ENCODE measurements at places on chromosomes 6 and 20.

GRCh38 chr6:19873031-19873430 lies 35.9 kb downstream of the ID4 start:
- no peak for DNase-seq

DNA sequence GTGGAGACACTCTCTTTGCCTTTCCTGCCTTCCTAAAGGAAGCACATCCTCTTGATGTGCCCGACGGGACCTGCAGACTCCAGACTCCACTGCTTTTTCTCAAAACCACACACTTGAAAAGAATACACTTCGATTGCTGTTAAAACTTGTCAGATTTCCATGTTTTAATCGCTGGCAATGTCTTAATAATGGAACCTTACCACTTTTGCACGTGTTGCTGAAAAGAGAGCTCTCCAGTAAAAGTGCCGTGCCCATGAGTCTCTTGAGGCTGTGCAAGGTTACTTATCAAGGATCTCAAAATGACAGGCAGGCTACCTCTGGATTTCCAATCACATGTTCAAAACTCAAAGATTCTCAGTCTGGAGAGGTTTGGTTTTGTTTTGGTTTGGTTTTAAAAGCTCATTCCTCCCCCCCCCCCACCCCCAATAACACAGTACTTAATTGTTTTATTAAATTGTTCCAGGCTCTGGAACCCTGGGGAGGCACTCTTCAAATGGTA lies 12.0 kb upstream of the TFAP2A start:
- DNase-seq: no peak

DNA sequence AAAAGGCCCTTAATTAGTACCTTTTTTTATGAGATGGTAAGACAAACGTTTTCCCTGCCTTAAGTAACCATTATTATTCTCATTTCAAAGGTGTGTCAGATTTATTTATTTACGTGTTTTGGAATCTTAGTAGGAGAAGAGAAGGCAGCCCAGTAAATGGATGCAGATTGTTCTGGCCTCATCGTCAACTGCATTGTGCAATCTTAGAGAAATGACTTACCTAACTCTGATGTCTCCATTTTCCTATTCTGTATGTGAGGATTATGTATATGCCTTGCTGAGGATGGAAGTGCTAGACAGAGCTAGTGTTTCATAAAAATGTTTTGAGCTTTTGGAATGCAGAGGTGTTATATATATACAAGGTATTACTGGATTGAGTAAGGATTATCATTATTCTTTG lies 97.0 kb upstream of the JAG1 start:
- no peak for DNase-seq

- no peak for DNase-seq
These were observed 224.4 kb downstream of the UST start for GRCh38 chr6:148971031-148971927.

DNA sequence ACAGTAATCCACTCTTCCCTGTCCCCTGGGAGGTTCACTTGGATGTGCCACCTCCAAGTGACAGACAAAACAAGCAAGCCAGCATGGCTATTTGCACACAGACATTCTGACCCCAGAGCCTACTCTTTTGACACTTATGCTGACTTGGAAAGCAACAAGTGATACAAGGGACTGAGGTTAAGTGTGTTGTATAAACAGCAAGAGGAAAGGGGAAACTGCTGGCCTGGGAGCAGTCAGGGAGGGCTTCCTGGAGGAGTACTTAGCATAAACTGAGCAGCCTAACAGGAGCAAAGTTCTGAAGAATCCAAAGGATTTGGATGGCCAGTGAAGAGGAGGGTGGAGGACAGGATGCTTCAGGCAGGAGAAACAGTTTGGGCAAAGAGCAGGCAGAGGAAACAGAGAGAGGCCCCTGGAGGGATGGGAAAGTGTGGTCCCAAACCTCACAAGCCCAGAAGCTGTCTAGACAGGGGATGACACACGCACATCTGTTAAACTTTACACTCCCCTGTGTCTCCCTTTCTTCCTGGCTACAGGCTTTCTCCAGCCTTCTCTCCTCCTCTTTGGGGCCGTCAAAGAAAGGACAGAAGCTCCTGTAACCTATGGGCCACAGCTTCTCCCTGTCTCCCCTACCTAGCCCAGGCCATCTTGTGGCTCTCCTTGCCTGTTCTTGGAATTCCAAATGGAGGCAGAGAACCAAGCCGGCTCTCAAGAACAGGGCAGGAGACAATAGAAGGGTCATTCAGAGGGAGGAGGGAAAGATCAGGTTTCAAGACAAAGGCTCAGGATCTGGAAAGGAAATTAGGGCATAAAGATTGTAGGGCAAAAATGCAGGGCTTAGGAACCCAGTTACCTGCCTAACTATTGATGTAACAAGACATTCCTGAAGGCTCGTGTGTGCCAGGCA lies 19.3 kb downstream of the SULF2 start:
- no peak for DNase-seq

DNA sequence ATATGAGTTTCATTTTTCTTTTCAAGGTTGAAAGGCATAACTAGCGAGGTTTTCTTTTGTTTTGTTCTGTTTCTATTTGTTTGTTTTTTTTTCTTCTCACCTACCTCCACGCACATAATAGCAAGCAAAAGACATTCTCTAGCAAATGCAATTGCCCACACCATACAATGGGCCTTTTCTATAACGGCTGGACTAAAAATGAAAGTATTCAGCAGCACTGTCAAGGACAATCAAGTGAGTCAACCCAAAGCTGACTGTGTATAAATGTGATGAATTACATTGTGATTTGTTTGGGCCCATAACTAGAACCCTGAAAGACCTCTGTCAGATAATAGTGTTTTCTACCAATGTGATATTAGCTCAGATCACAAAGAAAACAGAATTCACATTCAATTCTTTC lies 496.7 kb downstream of the RNF144B start:
- no peak for DNase-seq

DNA sequence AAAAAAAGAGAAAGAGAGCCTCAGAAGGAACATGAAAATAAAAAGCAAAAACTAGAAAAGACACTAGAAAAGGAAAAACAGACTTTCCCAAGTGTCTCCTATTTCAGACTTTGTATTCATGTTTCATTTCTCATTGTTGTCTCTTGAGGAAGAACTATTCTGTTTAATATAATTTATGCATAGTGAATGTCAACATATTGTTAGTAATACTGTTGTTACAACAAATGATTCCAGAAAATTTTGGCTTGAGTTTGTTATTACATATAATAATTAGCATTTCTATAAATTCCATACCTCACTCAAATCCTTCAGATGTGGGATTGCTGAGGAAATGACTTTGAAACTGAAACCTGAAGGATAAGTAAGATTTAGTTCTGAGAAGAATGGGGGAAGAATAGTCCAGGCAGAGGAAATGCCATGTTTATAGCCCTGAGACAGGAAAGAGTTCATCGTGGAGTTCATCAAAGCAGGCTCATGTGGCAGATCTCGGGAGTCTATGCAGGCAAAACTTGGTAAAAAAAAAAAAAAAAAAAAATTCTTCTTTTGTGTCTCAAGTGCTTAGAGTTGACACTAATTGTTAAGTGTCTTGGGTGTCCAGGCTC lies 53.1 kb upstream of the EIF2S2 start:
- no peak for DNase-seq

DNA sequence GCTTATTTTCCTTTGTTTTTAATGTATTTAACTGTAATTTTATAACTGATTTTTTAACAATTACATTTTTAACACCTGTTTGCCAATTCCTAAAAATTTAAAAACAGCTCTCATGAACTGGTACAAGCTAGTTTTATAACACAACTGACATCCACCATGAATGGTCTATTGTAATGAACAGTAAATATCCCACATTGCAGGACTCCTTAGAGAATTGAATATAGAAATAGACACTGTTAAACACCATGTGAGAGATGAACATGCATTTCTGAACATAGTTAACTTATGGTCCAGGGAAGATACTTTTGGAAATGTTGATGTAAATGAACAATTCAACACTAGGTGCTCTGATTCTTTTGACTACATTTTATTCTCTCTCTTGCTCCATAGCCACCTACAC lies 195.1 kb upstream of the GMDS start:
- DNase-seq: no peak

DNA sequence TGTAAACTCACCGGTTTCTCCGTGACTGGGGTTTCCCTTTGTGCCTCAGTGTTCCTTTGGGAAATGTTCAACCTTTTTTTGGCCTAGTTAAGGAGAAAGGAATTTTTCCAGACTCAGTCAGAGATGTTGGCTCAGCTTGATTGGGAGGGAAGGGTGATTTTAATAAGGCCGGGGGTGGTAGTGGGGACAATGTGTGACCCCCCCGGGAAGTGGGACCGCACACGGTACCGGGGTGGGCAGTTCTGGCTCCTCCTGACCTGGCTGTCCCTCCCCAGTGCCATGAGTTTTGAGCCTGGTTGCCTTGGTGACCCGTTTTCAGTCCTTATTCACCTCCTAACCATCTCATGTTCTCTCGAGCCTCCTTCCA lies 132.7 kb downstream of the SNX5 start:
- no peak for DNase-seq

DNA sequence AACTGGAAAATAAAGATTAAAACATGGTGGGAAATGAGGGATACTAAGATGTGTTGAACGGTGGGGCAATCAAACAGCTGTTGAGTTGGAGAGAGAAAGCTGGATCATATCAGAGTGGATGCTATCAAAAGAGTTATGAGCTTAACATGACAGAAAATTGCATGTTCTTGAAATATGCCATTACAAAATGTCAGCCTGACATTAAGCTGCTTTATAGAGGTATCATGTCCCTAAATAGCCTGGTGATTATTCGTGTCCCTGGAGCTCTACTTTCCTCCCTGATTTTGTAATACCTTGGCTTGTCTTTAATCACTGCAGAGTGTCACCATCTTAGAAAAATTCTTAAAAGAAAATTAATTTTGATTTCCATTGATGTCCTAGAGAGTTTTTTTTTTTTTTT lies 223.1 kb downstream of the PHF3 start:
- DNase-seq: no peak

GRCh38 chr6:37607944-37608343 lies 89.7 kb downstream of the MDGA1 start:
- DNase-seq: no peak

DNA sequence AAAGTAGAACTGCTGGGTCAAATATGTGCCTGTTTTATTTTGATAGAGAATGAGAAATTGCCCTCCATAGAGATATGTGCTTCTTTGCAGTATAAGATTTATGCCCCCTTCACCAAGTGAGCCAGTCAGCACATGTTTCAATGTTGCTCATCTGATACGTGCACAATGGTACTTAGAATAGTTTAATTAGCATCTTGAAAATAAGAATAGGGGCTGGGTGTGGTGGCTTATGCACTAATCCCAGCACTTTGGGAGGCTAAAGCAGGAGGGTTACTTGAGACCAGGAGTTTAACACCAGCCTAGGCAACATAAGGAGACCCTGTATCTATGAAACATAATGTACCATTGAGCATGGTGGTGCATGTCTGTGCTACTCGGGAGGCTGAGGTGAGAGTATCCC lies 20.3 kb upstream of the C20orf204 start:
- DNase-seq: no peak

GRCh38 chr20:36521526-36521925 lies 19.8 kb upstream of the MYL9 start:
- no peak for DNase-seq

DNA sequence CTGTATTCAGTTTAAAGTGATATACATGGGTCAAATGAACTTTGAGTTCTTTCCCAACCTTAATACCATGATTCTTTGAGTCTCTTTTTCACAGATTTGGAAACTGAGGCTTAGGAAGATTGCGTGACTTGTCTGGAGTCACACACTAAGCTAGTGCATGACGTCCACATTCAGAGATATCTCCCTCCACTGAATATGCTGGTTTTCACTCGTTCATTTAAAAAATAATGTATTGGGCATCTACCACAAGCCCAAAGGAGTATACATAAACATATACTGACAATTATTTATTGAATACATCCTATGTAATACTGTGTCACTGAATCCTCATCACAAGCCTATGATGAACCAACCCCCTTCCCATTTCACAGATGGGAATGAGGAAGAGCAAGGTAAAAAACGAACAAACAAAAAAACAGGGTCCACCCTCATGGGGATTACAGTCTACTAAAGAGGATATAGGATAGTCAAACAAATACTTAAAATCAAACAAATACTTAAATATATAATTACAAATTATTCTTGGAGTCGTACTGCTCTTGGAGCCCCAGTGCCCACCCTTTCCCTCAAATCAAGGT lies 611 bp upstream of the TM9SF4 start:
- DNase-seq: no peak

DNA sequence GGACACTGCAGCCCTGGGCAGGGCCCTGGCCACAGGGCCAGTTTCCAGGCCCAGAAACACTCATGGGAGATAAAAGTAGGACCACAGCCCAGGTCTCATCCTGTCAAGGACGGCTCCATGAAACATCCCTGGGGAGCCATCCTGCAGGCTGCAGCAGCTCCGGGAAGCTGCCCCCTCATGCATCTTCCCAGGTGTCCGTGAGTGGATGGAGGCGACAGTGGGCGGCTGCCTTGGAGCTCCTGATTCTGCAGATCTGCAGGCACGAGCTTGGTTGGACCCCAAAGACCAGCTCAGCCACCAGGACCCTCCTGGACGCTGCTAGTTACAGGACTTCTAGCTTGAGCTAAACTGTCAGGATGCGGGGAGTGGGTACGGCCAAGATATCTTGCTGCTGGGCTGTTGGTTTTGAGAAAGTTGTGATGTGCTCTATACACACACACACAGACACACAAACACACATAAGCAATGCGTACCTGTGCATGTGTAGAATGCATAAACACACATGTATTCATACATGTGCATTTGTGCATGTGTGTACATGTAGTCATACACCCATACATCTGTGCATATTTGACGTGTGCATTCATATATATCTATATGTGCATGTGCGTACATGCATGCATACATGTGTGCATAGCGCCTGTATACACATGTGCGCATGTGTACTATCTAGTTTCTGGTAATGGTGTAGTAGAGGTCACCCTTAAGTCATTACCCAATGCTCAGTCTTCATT lies 297.8 kb downstream of the TAF4 start:
- DNase-seq: no peak

DNA sequence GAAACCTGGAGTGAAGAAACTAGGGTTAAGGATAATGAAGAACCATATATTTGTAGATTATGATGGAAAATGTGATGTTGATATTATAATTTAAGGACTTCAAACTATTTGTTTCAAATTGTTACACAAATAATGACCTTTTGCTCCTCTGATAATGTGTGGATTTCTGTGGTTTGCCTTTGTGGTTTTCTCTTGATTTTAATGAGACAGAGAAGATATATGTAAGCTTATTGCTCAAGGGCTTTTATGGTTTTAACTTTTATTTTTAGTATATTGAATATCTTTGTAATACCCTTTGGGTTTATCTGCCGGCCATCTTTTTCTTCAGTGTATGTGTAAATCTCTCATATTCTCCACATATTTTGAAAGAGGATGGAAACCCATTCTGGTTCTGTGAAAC lies 362.3 kb downstream of the RIMS1 start:
- DNase-seq: no peak

DNA sequence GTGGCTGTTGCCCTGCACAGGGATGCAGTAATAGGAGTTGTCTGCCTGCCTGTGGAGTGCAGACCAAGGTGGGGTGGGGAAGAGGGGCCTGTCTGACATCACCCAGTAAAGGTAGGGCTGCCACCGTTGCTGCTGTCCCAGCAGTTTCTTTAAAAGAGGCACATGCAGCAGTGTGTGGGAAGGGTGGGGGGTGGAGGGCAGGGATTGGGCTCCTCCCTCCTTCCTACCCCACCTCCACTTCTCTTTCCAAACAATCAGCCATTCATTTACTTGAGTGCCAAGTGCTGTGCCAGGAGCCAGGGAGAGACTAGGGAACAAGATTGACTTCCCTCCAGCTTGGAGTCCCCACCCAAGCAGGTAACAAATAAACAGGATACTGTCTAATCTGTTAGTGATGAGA lies 66.8 kb upstream of the MYL9 start:
- DNase-seq: no peak
